Right ventricle myocardium superior (tissue), 1 donor: ENCODE measurements at places on chromosomes 11 and 22. TPM values are rescaled to one million over a fixed set of nuclear protein-coding genes. Genes with fewer than 3 reads are reported as not detected.

Gene VPREB1
- total RNA-seq = not detected

GRCh38 chr11:65014726-65015227 is 817 bp downstream of the ARL2 start:
- DNase-seq = no peak

Gene ZP1
- not detected for total RNA-seq

Gene GLB1L2
- total RNA-seq = 0.30 TPM

- DNase-seq = no peak
Measured at GRCh38 chr22:22556995-22557925, 1.8 kb downstream of the PRAME start.

Gene C22orf42
- not detected for total RNA-seq

Gene NXPE2
- total RNA-seq = not detected

DNA sequence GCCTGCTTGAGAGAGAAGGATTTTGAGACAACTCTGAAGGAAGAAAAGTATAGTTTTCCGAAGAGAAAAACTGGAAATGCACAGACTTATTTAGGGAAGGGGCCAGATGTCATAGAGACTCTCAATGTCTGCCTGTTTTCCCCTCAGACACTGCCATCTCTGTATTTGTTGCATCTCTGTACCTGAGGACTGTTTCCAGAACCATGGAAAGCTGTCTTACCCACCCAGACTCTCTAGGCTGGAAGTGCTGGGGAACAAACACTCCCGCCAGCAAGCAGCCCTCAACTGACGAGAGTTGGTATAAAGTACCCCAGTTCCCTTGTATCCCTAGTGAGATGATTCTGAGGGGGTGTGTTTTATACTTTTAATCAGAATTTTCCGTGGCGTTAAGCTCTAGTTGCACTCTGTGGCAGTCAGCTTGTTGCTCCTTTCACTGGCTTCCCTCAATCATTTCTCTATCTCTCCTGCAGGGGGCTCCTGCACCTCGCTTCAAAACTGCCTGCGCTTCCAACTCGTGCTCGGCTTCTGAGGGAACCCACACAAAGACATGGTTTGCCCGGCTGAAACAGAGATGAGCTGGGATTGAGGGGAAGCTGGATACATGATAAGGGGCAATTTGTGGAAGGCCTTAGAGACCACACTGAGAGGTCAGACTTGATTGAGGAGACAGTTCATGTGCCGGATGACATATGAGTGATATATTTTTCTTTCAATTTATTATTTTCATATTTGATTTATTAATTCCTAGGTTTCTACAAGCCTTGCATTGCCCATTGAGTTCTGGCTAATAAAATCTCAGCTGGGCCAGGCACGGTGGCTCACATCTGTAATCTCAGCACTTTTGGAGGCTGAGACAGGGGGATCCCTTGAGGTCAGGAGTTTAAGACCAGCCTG is 36.9 kb upstream of the CLPB start:
- peak; percentile 59 for DNase-seq

DNA sequence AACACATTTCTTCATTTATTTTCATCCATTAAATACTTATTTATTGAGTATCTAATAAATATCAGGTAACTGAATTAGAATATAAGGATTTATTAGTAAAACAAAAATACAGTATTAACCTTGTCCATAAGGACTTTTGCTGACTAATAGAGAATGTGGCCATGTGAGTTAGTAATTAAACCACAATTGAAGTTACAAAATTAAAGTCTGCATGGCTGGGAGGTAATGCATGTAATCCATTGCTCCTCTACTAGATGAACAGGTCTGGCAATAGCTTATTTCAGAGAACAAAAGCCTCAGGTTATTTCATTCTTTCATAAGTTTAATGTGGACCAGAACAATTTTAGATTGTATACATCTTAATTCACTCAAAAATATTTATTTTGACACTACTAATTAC is 9.9 kb upstream of the CARD18 start:
- no peak for DNase-seq

Gene GPR83
- total RNA-seq = 0.27 TPM

- no peak for DNase-seq
Measured at GRCh38 chr11:93143186-93143585, 54.6 kb downstream of the SLC36A4 start.

- peak; percentile 6 for DNase-seq
Measured at GRCh38 chr11:17498475-17498874, 21.8 kb upstream of the ABCC8 start.

Gene GLYATL2
- total RNA-seq = not detected

- no peak for DNase-seq
Measured at GRCh38 chr11:70590356-70590991, 192.1 kb downstream of the CTTN start.

DNA sequence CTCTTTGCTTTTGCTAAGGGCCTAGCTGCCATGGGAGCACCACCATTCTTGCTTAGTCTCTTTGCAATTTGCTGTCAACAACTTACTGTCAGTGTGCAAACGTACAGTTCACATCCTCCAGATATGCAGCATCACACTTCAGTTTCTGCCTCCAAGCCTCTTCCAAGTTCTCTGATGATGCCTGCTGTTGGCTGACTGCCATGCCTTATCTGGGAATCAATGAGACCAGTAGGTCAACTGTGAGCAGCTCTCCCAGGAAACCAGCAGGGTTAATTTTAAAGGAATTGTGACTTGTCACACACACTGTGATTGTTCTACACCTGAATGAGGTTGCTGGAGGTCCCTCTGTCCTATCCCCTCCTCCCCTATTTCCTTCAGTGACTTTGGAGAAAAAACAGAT is 56.0 kb downstream of the COPB1 start:
- DNase-seq = no peak

DNA sequence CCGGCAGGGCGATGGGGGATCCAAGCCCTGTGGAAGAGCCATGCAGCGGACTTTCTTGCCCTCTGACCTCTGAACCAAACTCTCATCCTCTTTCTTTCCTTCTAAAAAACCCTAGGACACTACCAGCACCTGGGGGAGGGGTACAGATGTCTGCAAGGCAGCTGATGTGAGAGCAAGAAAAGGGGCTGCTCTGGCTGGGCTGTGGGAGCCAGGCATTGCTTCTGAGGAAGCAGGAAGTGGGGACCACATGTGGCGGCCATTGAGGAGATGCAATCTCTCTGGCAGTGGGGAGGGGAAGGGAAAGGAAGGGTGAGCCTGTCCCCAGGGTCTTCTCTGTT is 36.0 kb downstream of the FAM83F start:
- no peak for DNase-seq

DNA sequence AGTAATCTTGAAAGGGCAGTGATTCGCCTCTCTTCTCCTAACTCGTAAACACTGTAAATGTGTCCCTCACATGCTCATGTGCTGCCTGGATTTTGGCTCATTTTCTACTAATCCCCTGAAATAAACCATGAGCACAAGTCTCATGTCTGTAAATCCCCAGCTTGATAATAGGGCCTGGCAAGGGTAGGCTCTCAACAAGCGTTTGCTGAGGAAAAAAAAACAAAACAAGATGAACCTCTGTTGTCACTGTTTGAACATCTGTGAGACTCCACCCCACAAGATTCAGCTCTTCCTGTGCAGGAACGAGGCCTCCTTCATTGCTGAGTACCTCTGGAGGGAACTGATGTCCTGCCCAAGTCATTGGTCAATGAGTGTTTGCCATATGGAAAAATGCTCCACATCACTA is 4.5 kb upstream of the CYB5R2 start:
- no peak for DNase-seq

DNA sequence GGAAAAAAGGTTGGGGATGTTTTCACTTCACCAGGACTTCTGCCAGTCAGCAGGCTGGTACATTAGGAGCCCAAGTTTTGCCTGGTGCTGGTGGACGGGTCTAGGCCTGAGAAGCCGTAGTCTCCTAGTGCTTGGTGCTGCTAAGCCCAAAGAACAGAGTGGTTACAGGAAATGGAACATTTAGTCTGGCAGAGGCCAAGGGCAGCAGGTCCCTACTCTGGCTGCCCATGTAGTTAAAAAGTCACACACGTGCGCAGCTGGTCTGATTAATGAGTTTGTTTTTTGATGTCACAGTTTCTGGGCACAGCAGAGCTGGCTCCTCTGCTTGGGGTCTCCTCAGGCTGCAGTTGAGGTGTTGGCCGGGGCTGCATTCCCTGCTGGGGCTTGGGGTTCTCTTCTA is 20.6 kb downstream of the BCR start:
- no peak for DNase-seq

- DNase-seq = no peak
Measured at GRCh38 chr11:108663154-108663877, 1.6 kb upstream of the DDX10 start.

Gene TPBGL
- 0.11 TPM for total RNA-seq

DNA sequence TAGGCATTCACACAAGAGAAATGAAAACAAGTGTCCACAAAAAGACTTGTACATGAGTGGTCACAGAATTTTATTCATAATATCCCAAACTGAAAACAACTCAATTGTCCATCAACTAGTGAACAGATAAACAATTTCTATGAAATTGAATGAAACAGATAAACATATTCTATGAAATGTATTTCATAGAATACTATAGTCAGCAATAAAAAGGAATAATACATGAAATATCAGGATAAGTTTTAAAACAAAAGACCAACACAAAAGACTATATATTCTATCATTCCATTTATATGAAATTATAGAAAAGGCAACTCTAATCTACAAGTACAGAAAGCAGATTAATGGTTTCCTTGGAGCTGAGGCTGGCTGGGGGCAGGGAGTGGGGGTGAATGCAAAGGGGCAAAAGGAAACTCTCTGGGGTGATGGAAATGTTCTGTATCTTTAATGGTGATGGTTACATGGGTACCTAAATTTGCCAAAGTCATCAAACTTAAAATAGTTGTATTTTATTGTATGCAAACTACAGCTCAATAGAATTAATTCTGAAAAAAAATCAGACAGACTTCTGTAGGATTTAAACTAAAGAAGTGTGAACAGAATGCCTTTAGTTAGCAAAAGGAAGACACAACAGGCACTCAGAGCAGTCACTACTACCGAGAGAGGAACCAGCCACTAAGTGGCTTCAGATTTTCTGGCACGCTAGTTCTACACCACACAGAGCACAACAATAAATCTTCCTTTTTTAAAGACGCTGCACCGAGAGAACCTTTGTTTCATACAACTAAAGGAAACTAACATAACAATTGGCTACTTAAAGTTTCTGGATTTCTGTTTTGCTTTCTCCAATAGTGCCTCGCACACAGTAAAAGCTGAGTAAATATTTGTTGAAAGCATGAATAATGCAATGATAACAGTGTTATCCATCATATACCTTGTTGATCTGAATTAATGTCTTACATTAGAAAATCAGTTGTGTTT is 15.4 kb downstream of the CCDC34 start:
- DNase-seq = no peak

- no peak for DNase-seq
Measured at GRCh38 chr11:124122123-124122522, 6.9 kb downstream of the VWA5A start.

DNA sequence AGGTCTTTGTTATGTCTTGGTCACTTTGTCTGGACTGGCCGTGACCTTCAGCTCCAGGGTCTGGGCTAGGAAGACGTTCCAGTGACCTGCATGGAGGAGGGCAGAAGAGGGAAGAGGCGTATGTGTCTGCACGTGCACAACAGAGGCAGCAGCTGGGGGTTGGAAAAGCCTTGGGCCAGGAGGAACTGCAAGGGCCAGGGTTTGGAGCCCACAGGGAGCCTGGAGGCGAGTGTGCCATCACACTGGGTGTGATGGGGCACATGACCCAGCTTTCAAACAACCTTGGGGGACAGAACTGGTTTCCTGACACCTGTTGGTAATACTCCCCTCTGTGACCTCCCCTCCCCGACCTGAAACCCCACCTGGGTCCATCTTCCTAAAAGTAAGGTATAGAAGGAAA is 34.7 kb downstream of the CHRDL2 start:
- no peak for DNase-seq

Gene UCP3
- total RNA-seq = 17.2 TPM

GRCh38 chr11:29984544-29984943 is 32.3 kb downstream of the KCNA4 start:
- DNase-seq = peak; percentile 37

DNA sequence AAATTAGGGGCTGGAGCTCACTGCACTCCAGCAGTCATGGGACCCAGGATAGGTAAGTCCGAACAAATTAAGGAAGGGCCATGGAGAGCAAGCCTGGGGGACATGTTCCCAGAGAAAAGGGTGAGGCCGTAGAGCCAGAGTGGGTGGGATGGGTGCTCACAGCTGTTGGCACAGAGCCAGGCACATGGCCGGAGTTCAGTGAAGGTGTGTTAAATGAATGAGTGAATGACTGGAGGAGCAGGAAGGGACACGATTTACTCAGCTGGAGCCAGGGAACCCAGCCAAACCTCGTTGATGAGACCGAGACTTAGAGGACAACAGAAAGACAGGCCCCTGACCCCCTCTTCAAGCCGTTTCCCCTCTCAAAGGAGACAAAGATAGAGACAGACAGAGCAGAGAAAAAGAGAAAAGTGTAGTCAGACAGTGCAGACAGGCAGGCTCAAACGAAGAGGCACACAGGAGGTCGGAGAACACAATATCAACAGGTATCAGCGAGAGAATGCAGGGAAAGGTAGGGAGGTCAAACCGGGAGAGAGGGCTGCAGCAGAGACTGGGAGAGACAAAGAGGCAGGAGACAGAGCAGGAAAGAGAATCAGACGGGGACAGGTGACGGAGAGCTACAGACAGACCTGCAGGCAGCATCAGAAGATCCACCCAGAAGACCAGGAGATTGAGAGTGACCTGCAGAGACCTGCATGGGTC is 590 bp downstream of the SLCO2B1 start:
- no peak for DNase-seq
